Activated naive CD4-positive, alpha-beta T cell (primary cell): ENCODE measurements at places on chromosomes 6 and 20.

GRCh38 chr6:7085911-7086310, 21.9 kb upstream of the RREB1 start:
- DNase-seq, result no peak

GRCh38 chr6:72748759-72749158, 126.9 kb downstream of the KCNQ5 start:
- no peak for DNase-seq

DNA sequence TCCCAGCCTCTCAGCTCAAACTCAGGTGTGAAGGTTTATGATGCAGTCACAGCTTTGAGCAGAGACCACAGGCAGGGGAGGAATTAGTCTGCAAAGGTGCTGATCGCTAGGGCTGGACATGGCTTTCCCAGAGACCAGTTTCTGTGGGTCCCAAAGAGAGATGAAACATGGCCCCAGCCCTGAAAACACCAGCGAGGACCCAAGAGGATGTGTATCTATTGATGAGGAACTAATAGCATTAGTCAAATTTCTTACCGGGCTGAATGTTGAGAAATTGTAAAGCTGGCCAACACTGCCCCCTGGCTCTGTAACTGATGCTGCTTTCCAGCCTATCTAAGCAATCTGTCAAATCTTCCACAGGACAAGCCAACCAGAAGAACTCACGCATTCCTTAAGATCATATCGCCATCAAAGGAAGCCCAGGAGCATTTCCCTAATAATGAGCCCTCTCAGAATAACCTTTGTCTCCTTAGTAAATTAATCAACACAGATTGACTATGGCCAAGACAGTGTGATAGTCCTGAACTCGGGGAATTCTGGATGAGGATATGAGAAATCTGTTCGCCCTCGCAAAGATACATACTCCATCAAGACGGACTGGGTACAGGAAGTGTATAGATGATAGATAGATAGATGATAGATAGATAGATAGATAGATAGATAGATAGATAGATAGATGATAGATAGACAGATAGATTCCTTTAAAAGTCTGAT, 7.8 kb upstream of the ACSS1 start:
- peak; percentile 37 for DNase-seq

DNA sequence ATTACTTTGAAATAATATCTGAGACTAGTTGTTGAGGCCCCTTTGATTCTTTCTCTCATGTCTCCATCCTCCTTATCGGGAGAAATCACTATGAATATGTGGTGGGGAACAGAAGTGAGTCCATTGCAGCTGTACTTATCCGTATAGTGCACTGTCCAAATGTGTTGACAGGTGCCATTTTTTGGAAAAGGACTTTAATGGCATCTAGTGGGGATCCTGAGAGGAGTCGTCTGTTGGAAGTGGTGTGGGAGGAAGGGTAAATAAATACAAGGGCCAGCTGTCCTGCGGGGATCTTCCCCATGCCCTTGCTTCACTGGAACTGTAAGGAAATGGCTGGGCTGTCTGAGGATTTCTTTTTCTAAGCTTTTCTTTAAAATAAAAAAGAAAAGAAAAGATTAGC, 19.4 kb downstream of the TPX2 start:
- no peak for DNase-seq

GRCh38 chr20:1060985-1061384, 57.4 kb upstream of the PSMF1 start:
- DNase-seq, result no peak

- no peak for DNase-seq
These were observed 137.5 kb downstream of the UNC5CL start for GRCh38 chr6:40901322-40902055.

DNA sequence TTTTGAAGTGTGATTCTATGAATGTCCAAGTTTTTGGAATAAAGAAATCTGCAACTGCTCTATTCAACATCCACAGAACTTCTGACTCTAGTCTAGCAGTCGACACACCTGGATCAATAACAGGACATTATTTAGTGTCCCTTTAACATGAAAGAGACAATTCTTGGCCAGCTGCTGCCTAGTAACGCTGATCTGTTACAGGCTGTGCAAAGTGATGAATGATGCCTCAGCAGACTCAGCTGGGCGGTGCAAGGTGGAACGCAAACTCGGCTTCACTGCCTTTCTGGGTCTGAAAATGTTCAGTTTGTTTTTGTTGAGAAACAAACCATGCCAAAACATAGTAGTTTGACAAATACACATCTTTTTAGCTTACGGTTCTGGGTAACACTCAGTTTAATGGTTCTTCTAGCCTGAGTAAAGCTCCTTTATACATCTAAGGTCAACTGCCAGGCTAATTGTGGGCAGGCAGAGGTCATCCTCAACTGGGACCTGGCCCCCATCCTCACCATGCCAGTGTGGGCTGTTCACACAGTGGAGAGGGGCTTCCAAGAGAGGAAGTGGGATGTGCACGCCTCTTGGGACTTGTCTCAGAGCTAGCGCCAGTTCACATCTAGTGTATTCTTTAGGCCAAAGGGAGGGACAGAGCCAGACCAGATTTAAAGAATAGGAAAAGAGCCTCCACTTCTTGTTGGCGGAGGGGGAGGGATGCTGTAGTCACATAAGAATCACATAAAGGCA, 879.7 kb downstream of the QKI start:
- DNase-seq, result no peak

DNA sequence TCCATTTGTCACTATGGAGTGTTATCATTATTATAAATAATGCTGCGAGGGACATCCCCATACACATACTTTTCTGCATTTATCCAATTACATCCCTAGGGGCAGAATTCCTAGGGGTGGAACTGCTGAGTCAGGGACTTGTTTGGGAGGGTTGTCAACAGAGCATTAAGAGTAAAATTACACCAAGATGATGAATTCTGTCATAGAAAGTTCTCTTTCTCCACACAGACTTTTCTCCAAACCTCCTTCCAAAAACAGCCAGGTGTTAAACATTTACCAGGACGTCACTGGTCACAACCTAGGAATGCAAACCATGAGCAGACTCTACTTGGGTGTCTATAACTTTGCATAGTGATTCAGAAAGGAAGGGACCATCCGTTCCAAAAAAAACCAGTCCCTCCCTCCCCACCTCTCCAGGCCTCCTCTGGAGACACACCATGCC, 95.5 kb downstream of the PRND start:
- DNase-seq, result no peak

DNA sequence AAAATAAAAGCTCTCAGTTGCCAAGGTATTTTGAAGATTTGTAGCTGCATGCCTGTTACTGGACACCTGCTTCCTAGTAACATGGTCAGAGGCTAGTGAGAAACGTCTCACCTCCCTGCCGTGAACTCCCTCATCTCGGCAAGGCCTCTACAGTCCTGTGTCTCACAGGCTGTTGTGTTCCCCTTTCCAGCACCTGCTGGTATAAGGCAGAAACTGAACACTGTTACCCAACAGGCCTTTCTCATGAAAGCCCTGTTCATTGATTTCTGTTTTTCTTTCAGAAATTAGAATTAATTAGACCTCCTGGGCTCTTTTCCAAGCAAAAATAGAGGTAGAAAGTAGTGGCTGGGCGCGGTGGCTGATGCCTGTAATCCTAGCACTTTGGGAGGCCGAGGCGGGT, 17.6 kb upstream of the SRSF3 start:
- DNase-seq, result no peak
